ENCODE measurements at places on chromosomes 16 and 17. TPM values are rescaled to one million over a fixed set of nuclear protein-coding genes. Genes with fewer than 3 reads are reported as not detected.

DNA sequence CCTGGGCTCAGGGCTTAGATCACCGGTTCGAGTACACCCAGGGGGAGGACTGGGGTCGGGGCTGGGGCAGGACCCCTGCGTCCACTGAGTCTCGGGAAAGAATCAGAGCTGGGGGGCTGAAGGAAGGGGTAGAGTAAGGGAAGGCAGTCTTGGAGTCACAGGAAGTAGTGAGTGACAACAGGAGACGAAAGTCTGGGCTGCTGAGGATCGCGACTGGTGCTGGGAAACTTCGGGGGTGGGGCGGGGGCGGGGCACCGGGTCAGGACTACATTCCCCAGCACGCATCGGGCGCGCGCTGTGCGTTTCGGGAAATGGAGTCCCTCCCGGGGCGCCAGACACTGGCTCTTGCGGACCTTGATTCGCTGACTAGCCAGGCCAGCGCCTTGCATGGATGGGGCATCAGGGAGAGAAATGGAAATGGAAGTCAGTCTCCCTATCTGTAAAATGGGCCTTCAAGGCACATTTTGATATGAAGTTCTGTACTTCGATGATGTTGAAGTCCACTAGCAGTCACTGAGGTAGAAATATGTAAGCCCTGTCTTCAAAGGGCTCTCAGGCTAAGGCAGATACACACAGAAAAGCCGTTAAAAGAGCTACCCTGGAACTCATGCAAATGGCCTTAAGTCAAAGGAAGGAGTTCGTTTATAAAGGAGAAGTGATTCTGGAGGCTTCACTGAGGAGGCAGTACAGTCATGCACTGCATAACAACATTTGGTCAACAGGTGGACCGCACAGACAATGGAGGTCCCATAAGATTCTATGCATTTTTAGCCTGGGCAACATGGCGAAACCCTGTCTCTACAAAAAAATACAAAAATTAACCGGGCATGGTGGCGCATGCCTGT lies 697 bp downstream of the CTF1 start:
- DNase-seq, result peak; percentile 97

The WSCD1 gene
- total RNA-seq, result 0.58 TPM

GRCh38 chr16:85046931-85047866 lies 19.6 kb downstream of the KIAA0513 start:
- peak; percentile 90 for DNase-seq

The STUB1 gene
- total RNA-seq, result 206 TPM

The PSMC3IP gene
- 3.3 TPM for total RNA-seq
